ENCODE measurements at places on chromosomes 2 and 18.

DNA sequence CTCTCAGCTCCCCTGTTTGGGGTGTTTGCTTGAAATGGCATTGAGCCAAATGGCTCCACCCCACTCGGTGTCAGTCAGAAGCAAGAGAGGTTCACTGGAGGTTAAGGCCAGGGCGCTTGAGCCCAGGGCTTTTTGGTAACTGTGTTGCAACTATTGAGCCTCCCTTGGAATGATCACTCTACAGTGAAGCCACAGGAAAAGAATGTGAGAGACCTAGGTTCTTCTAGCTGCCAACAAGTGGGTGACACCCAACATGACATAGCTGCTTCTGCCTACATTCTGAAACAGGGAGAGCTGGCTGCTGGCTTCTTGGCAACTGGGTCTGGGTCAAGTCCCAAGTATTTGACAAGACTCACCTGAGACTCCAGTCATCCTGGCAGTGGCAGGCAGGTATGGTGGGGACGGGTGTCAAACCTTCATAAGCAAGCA, 7.1 kb upstream of the GRHL1 start:
- no peak for DNase-seq

DNA sequence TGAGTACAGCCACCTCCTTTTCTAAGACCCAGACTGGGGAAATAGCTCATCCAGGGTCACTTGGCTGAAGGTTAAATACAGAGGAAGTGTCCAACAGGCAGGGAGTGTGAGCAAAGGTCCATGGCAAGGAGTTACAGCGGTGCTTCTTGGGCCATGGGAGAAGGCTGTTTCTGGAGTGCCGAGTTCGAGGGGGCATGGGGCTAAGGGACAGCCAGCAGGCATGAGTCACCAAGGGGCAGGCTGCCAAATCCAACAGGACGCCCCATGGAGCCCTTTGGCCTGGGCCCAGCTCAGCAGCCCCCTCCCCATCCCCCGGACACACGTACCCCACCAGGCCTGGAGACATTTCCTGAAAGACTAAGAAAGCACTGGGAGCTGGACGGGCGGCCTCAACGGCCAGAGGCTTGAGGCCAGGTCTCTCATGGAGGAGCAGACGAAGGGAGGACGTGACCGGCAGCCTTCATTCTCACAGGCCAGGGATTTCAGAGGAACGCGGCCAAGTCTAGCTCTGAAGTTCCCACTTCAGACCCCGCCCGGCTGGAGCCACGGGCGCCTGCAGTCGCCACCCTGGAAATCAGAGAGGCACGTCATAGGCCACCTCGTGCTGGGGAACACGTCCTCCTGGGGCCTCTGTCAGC, 160.4 kb downstream of the SMAD7 start:
- DNase-seq: no peak

GRCh38 chr18:28176698-28176947, 307 bp downstream of the CDH2 start:
- DNase-seq: no peak

DNA sequence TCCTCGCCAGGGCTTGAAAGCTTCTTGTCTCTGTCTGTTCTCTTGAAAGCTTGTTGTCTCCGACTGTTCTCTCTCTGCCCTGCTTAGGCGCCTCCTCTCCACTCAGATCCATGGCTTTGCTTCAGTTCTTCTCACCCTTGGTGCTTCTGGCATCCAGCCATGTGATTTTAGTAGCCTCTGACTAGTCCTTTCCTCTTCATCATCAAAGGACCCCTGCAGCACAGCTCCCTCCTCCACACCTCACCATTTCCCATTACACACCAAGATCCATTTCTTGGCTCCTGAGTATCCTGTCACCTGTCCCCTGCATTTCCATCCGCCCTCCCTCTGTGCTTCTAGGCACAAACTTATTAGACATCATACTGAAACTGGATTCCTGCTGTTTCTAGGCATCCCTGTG, 59.4 kb downstream of the ZNF236 start:
- no peak for DNase-seq

GRCh38 chr2:136246086-136246669, 128.2 kb upstream of the CXCR4 start:
- no peak for DNase-seq

Measured in foreskin fibroblast (primary cell).